ENCODE measurements at places on chromosomes 12 and 14.

- no peak for DNase-seq
Observed at GRCh38 chr14:60573943-60574495, 65.1 kb downstream of the SIX6 start.

GRCh38 chr12:50394469-50395029 is 1.9 kb downstream of the FAM186A start:
- no peak for DNase-seq

GRCh38 chr12:15256761-15257160 is 35.5 kb upstream of the RERG start:
- no peak for DNase-seq

GRCh38 chr12:58415716-58416115 is 474.3 kb downstream of the ATP23 start:
- DNase-seq = no peak

- DNase-seq = no peak
Observed at GRCh38 chr12:93178154-93178878, 199.4 kb upstream of the NUDT4 start.

DNA sequence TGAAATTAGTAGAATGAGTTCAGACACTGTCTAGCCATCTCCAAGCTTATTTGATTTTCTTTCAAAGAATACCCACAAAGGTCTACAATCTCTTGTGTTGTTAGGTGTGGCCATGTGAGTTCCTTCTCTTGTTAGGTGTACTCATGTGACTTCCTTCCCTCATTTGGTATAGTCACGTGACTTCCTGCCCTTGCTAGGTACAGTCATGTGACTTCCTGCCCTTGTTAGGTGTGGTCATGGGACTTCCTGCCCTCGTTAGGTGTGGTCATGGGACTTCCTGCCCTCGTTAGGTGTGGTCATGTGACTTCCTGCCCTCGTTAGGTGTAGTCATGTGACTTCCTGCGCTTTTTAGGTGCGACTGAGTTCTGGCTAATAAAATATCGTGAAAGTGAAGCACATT is 179.6 kb downstream of the TMX1 start:
- DNase-seq = peak; percentile 66

GRCh38 chr14:30906752-30907658 is 32.6 kb downstream of the COCH start:
- DNase-seq = peak; percentile 11

DNA sequence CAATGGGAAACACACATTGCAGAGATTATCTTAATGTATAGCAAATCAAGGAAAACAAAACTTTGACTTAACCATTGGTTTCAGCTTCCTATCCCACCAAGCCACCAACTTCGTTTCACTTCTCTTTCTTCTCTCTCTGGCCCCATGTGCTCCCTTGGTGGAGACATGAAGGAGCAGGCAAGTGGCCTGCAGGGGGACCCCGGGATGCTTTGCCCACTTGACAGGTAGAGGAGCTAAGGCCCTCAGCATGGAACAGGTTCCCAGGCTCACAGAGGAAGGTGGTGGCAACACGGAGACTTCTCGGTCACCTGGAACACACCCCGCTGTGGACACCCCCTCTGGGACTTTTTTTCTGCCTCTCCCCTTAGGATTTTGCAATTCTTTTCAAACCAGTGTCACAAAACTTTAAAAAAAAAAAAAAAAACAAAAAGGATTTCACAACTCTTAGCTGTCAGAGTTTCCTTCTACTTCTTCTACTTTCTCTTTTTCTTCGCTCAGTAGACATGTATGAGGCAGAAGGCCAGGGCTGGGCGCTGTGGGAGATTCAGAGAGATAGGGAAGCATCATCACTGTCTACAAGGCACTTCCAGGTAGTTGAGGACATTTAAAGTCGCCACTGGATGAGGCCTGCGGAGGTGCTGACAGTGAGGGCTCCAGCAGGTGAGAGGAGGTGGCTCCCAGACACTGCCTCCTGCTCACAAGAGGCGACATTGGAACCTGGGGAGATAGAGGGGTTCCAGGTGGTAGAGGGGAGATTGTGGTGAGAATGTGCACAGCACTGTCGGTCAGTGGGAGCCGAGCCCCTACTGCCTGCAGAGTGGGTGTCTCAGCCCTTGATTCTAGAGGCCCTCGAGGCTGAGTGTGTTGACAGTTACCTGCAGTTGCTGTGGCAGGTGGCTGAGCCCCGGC is 119.6 kb downstream of the GCH1 start:
- DNase-seq = peak; percentile 6

DNA sequence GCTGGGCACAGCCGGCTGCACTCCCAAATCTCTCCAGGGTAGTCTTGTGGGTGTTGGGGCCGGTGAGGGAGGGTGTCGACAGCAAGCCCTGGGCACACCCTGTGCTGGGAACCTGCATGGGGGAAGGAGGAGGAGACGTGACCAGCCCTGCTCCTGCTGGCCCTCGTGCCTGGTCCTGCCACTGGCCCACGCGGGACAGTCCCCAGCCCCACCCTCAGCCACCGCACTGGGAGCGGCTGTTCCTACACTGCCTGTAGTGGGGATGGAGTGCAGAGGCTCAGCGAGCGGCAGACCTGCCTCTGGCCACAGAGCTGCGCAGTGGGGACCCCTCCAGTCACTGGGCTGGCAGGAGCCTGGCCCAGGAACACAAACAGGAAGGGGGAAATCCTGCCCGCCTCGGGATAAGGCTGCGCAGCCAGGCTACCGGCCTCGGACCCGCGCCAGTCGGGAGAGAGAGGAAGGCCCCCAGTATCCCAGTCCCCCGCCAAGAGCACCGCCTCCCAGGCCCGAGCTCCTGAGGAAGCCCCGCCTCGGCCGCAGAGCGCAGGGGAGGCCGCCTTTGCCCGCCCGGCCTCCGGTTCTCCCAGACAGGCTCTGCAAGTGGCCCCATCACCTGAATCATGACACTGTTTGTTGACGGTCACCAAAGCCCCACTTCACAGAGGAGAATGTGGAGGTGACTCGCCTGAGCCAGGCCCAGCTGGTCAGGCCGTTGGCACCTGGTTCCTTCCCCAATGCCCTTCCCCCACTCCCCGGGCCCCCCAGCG is 10.6 kb downstream of the AHNAK2 start:
- no peak for DNase-seq

GRCh38 chr12:68772714-68773113 is 26.7 kb downstream of the SLC35E3 start:
- DNase-seq = no peak

DNA sequence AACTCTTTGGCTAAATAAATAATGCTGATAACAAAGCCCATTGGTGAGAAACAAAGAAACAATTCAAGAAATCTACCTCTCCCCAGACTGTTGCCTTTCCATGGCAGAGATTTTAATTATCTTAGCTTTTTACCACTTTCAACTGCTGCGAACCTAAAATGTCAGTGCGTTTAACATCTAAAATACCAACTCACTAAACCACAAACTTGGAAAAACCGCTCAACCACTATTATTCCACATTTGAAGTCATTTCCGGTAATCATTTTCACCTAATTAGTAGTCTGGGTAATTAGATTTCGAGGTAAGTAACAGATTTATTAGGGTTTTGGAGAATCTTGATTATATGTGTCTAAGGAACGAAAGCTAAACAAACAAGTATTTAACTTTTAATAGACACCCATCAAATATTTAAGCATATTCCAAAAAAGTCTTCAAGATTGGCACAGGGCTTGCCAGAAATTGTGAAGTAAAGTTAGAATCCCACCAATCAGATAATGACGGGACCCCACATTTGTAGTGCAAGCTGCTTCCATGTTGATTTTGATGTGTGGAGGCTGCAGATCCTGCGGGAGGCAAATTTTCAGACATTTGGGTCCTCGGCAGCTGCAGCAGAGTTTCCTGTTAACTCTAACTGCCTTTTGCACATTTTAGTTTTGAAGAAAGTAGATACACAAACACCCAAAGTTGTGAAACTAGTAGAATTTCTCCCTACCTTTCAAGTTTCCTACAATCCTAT is 4.1 kb downstream of the OTX2 start:
- no peak for DNase-seq

GRCh38 chr14:76995279-76996035 is 33.1 kb downstream of the IRF2BPL start:
- no peak for DNase-seq

DNA sequence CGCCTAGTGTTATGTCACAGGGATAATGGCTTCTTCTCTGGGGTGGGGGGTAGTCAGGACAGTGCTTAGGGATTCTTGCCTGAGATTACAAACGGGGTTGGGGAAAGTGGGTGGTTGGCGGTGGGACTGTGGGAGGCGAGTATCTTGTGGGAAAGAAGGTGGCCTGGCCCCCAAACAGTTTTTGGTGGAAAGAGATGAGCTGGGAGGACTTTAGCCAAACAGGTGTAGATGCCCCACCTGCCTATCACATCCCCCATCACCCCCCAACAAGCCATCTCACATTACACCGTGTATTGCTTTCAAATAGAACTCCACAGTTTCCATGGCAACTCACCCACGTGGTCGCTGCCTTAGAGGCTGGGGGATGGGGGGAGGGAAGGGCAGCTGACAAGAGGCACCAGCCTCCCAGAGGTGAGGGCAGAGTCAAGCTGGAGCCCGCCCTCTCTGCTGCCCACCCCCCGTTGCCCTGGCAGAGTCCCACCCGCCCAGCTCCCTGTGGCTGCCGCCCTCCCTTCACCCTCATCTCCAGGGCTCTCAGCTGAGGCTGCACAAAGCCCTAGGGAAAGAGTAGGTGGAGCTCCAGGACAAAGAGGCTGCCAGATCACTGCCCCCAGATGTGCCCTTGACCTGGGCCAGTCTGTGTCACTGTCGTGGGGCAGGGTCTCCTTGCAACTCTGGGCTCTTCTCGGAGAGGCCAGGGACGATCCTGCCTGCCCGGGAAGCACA is 98.3 kb downstream of the LRRC74A start:
- peak; percentile 67 for DNase-seq

GRCh38 chr14:102087762-102088011 is 843 bp upstream of the HSP90AA1 start:
- no peak for DNase-seq

- DNase-seq = no peak
Observed at GRCh38 chr12:102406033-102406584, 74.3 kb downstream of the IGF1 start.

DNA sequence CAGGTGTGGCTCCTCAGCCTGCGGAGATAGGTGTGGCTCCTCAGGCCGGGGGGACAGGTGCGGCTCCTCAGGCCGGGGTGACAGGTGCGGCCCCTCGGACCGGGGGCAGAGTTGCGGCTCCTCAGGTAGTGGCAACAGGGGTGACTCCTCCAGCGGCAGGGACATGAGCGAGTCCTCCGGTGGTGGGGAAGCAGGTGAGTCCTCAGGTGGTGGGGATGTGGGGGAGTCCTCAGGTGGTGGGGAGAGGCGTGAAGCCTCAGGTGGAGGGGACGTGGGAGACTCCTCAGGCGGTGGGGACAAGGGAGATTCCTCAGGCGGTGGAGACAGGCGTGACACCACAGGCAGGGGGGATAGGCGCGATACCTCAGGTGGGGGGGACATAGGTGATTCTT is 9.2 kb downstream of the KMT2D start:
- DNase-seq = no peak

- DNase-seq = no peak
Observed at GRCh38 chr12:64459394-64459891, 7.5 kb downstream of the TBK1 start.

DNA sequence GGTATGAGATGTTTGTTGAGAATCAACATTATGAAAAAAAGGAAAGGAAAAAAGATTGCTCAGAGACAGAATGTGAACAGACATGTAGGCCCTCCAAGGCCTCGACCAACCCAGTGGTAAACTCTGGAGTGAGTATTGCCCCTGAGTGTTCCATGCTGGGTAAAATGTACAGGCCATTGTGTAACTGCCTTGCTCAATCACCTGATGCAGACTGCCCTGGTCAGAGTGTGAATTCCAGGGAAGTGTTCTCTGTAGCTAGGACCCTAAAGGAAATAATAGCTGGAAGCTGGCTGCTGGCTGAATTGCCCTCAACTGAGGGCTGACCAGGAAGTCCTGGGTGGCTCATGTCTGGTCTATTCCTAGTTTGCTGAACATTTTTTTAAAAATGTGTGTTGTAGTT is 1081.4 kb upstream of the LRFN5 start:
- no peak for DNase-seq

- no peak for DNase-seq
Observed at GRCh38 chr14:87866116-87866515, 126.9 kb downstream of the GALC start.

- DNase-seq = no peak
Observed at GRCh38 chr12:50282721-50283228, 545 bp downstream of the LIMA1 start.

DNA sequence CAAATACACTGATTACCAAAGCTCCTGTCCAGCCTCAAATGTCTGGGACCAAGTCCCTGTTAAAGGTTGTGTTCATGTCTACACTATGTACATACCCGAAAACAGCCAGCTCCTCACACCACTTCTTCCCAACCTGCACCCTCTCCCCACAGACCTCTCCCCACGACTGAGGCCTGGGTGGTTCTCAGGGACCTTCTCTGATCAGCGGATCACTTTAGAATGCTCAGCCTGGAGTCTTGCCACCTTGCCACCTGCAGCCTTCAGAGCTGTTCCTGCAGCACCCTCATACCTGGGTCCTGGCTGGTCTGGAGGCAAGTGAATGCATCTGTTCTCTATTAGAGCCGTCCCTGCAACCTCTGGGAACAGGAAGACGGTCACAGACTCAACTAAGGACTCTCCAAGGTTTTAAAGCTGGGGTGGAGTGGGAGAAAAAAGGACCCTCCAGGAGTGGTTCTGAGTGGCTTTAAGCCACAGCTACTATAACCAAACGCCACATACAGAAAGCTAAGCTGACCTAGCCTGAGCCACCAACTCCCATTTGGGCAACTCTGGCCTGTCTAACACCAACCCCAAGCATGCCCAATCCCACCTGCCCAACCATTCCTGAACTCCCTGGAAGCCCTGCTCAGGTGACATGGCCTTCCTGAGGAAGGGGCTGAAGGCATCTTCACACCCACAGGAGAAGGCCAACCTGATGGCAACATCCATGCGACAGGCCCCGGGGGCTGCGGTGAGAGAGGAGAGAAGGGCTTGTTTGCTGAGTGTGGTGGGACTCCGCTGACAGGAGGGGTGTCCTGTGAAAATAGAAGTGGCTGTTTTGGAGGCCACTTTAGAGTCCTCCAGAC is 8.6 kb downstream of the KRT2 start:
- DNase-seq = no peak

- DNase-seq = no peak
Observed at GRCh38 chr12:90323217-90323616, 614.6 kb upstream of the ATP2B1 start.
